ENCODE measurements at places on chromosomes 12 and 14.

DNA sequence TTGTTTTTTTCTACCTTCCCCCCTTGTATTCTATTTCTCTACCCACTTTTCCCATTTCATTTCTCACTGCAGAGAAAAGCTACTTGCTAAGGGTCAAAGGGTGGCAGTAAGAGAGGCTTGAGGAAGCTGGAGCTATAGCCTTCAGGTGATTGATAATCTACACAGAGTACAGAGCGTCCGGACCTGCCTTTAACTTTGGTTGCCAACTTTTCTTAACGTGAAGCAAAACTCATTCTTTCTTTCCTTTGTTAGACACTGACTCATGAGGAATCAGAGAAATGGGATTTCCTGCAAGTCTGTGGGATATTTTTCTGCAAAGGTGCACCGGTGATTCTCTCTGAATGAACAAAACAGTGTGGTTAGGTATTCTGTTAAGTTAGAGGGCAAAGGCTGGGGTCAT, 133.3 kb downstream of the RMST start:
- DNase-seq: no peak

DNA sequence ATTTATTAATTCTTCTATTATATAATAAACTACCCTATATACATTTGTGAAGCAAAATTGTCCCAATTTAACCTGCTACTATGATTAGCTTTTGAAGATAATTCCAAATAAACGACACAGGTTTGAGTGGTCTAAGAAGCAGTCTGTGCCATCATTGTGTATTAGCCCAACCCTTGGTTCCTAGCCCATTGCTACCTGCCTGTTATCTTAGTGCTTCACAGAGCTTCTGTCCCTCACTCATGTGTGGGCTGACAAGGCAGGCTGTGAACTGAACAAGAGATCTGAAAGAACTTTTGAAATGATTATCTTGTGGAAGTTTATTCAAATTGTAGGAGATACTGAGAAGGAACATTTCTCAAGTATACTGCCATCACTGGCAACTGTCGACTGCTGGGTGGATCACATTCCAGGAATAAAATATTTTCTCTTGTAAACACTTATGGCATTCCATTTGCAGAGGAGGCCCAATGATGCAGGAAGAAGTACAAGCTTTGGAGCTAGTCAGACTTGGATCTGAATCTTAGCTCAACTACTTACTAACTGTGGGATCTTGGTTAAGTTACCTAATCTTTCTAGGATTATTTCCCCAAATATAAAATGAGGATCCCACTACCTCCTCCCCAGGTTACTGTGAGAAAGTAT, 7.8 kb upstream of the MTERF2 start:
- DNase-seq: no peak

DNA sequence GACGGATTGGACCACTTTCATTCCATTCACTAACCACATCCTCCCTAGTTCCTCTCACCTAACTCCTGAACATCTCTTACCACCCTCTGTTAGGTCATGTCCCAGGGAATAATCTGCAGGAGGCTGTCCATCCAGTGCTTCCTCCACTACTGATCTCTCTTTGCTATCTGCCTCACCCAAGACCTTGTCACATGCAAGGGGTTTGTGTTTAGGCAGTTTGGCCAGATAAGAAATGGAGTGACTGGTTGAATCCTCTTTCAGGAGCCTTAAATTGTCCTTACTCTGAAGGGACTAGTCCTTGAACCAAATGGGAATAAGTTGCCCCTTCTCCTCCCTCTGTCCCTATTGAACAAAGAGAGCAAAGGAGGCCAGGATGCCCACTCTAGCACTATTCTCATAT, 249.2 kb upstream of the BTG1 start:
- DNase-seq: no peak

GRCh38 chr12:38417101-38417500, 100.5 kb downstream of the ALG10B start:
- DNase-seq: no peak

GRCh38 chr12:50933459-50934124, 18.8 kb upstream of the HIGD1C start:
- no peak for DNase-seq

- no peak for DNase-seq
These were observed 158.5 kb upstream of the FOXN3 start for GRCh38 chr14:89575386-89576061.

DNA sequence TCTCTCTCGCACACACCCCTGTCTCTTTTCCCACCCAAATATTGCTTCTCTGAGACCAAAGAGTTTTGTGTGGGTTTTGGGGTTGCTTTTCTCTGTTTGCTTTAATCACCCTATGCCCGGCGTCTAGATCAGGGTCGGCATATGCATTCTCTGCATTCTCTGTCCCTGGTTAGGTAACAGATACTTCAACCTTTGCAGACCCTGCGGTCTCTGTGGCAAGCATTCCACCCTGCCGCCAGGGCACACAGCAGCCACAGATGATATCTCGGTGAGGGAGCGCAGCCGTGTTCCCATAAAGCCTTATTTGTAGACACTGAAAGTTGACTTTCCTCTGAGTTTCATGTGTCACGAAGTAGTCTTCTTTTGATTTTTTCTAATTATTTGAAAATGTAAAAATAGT, 110.4 kb upstream of the FZD10 start:
- no peak for DNase-seq

GRCh38 chr14:28777471-28778137, 11.0 kb downstream of the FOXG1 start:
- no peak for DNase-seq

GRCh38 chr12:28937196-28937595, 211.9 kb upstream of the FAR2 start:
- no peak for DNase-seq

- no peak for DNase-seq
These were observed 11.3 kb upstream of the PUS1 start for GRCh38 chr12:131917711-131918306.

GRCh38 chr12:126069549-126070165, 1004.4 kb downstream of the AACS start:
- DNase-seq: no peak

DNA sequence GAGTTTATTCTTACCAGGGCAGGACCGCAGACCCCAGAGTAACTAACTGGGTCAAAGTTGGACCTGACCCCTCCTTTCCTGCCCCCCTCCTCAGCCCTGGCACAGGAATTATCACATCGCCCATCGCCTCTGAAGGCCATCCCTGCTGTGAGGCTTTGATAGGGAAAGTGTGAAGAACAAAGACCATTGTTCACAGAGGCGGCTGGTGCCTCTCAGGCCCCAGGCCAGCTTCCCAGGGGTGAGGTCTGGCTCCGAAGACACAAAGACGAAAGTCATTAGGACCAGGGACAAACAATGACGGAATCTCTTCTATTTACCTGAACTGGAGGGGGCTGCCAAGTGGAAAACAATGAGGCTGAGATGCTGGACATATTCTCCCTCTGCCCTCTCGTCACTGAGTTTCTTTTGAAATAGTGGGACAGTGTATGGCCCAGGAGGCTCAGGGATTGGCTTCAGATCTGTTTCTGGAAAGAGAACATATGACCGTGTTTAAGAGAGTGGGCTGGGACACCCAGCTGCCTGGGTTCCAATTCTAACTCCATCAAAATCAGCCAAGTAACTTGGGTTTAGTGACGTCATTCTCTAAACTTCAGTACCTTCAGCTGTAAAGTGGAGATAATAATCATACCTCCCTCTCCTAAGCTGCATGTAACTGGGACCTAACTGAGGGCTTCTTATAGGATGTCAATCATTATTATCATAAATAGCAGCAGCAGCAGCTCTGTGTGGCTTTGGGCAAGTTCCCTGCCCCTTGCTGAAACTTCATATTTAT, 769.4 kb downstream of the MED13L start:
- no peak for DNase-seq

- DNase-seq: no peak
These were observed 502.3 kb upstream of the FOXG1 start for GRCh38 chr14:28264306-28264705.

DNA sequence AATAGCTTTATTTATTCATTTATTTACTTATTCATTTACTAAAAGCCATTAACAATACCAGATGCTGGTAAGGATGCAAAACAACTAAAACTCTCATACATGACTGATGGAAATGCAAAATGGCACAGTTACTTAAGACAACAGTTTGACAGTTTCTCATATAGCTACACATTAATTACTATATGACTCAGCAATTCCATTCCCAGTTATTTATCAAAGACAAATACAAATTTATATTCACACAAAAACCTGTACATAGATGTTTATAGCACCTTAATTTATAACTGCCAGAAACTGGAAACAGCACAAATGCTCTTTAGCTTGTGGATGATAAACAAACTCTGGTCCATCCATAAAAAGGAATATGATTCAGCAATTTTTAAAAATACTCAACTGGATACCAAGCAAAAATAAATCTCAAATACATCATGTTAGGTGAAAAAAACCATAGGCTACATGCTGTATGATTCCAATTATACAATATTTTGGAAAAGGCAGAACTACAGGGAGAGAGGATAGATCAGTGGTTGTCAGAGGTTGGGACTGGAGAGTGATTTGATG, 37.9 kb upstream of the ST8SIA1 start:
- DNase-seq: no peak

DNA sequence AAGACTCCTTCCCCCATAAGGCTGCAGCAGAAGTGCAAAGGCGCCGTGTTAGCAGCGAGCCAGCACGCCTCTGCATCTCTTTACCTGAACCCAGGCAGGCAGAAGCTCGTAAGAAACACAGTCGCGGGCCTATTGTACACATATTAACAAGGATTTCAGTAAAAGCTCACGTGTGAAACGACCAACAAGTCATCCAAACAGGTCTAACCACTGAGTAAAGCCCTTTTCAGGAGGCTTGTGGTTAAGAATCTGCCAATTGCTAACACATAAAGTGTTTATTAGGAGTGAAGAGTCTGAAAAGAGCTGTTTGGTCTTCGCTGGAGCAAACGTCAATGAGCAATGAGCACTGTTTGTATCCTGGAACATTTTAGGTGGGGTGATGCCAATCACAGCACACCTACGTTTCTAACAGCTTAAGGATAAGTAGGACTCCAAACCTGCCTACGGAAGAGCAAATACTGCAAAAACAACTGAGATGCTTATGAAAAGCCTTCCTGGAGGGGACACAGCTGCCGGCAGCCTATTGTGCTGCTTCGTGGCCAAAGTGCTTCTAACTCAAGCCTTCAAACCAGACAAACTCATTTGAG, 43.1 kb downstream of the PRKAB1 start:
- DNase-seq: no peak

GRCh38 chr12:26469421-26470180, 274.2 kb downstream of the SSPN start:
- DNase-seq: no peak

DNA sequence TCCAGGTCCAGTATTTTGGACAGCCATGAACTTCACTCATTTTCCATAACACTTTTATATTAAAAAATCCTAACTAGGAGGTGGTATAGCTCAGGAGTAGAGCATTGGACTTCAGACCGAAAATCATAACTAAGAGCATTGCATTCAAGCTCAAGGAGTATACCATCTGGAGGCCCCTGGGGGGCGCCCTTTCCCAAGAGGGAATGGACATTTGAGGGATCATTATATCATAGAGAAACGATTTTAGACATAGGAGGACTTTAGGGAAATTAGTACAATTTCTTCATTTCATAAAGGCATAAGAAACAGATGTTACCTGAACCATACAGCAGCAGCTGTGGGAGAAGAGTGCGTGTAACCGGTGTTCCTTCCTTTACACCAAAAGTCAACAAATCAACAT, 5.2 kb upstream of the ATG14 start:
- DNase-seq: no peak

DNA sequence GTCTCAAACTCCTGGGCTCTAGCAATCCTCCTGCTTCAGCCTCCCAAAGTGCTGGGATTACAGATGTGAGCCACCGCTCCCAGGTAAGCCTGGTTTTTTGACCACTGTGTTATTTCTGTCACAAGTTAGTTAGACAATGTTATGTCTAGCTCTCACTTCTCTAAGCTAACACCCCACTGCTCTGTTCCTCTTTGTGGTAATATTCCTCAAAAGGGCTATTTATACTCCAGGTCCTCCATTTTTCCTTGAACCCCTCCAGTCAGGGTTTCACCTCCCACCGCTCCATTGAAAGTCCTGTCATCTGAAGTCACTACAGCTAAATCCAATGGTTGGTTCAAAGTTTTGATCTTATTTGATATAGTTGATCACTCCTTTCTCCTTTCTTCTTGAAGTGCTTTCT, 5.1 kb downstream of the IRAK3 start:
- no peak for DNase-seq

- no peak for DNase-seq
These were observed 166.1 kb upstream of the KITLG start for GRCh38 chr12:88746386-88746785.

DNA sequence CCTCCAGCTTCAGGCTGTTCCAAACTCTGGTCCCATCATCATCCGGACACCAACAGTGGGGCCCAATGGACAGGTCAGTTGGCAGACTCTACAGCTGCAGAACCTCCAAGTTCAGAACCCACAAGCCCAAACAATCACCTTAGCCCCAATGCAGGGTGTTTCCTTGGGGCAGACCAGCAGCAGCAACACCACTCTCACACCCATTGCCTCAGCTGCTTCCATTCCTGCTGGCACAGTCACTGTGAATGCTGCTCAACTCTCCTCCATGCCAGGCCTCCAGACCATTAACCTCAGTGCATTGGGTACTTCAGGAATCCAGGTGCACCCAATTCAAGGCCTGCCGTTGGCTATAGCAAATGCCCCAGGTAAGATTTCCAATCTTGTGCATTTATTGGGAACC, 3.3 kb downstream of the SP1 start:
- no peak for DNase-seq

DNA sequence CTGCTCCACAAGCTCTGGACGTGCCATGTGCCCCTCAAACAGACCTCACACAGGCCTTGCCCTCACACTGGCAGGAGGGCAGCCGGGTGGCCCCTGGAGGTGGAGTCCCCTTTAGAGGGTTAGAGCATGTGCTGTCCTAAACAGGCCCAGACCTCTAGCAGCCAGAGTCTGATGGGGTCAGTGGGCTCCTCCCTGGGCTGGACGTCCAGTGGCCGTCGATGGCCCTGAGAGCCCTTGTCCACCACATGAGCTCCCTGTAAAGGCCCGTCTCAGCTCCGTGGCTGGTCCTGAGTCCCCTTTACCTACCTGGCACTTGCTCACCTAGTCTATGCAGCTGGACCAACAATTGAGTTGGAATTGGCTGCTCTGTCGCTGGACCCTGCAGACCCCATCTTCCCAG, 3.8 kb downstream of the TMEM179 start:
- no peak for DNase-seq

DNA sequence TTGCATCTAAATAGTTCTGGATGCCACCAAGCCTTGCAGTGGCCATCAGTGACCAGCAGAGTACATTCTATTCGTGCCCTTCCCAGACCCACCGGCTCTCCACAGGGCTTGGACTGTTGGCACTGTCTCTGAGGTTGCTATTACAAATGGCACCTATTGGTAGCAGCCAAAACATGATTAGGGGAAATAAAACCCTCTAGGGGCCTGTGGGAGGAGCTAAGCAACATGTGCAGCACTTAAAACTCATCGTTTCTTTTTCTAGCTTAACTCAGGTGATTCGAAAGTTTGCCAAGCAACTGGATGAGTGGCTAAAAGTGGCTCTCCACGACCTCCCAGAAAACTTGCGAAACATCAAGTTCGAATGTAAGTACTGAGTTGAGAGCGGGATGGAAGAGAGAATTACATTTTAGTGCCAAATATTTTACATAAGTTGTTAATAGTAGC, 65.4 kb upstream of the RIC8B start:
- no peak for DNase-seq

- no peak for DNase-seq
These were observed 1284.3 kb upstream of the TMEM132C start for GRCh38 chr12:126982707-126983106.

- no peak for DNase-seq
These were observed 152.2 kb upstream of the LMNTD1 start for GRCh38 chr12:25705261-25705660.

- DNase-seq: no peak
These were observed 108.3 kb upstream of the HMGA2 start for GRCh38 chr12:65715961-65716360.

- no peak for DNase-seq
These were observed 64.1 kb upstream of the DYNC1H1 start for GRCh38 chr14:101900253-101900652.
